ENCODE measurements at places on chromosomes 4 and X.

DNA sequence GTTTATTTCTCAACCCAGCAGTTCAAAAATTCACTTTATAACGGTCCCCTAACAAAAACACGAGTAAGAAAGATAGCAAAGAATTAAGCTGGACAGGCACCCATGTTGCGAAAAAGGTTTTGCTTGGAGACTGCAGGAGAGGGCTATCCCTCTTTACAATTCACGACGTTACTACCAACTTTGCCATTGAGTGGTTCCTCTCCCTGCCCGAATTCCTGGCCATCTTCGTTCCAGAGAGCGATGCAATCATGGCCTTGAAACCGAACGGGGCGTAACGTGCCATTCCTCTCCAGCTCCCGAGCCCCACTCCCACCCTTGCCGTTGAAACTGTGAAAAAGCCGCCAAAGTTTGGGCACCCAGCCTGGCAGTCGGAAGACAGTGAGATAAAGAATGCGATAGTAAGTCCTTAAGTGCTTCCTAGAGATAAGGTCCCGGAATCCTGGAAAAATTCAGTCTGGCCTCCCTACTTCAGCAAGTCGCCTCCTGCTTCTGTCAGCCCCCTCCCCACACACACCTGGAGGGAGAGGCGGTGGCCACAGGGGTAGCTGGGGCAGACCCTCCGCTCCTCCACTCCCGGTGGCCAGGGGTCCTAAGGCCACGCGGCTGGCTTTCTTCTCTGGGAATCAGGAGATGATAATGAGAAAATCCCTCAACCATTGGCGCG, 65.2 kb downstream of the FBXO8 start:
- DNase-seq, result no peak

GRCh38 chr4:45442466-45442865, 681.4 kb downstream of the GABRG1 start:
- peak; percentile 24 for DNase-seq

- DNase-seq, result peak; percentile 89
Observed at GRCh38 chr4:105473324-105474098, at the start of gene PPA2. Gene PPA2, minus strand, starts transcription at chr4:105474062. Its CDS starts 12 bp downstream, at chr4:105474050.

DNA sequence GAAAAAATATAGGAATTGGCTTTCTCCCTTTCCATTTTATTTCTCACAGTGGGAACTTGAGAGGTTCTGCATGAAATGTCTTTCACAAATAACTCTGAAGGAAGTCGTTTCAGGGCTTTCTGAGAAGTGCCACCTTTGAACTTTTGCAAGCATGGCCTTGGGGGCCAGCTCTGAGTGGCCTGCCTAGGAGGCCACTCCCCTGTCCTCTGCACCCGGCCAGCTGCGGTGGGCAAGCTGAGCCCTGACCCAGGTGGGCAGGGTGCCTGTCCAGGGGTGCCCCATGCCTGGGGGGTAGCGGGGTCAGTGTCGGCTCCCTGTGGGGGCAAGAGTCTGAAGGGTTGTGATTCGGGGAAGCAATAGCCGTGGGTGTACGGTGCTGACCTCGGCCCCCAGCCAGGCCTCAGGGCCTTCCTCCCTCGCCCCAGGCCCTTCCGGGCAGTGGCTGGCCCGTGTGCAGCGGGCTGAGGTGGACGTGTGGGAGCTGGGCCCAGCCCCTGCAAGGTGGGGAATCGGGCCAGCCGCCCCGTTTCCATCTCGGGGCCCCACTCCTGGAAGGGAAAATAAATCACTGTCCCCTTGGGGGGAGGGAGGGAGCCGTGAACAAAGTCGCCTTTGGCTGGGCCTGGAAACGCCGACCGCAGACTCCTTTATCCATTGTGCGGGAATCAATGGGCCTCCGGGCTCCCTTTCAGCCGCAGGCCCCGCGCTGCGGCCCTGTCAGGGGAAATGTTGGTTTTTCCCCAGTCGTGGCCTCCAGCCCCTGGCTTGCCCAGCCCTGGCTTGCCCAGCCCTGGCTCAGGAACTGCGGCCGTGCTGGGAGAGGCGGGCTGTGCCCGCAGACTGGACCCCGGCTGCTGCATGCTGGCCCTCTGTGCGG, 3.1 kb downstream of the FGFRL1 start:
- no peak for DNase-seq

- DNase-seq, result peak; percentile 28
Observed at GRCh38 chrX:70171624-70172023, 5.7 kb upstream of the DGAT2L6 start.

- no peak for DNase-seq
Observed at GRCh38 chr4:72557021-72557420, 12.0 kb downstream of the ADAMTS3 start.

DNA sequence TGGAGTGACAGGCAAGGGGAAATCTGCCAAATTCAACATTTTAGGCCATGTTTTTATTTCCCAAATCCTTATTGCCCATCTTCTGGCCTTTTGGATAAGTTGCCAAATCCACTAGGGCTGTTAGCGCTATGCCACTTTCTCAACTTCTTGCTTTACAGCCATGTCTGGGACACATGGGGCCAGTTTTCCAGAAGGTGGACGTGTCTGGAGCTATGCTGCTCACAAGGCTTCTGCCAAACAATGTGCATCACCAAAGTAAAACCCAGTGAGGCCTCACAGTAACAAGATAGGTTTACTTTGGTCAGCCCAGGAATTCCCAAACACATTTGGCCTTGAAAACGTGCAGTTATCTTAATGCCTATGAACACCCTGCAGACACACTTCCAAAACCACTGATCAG, 142.9 kb downstream of the MID1 start:
- no peak for DNase-seq

DNA sequence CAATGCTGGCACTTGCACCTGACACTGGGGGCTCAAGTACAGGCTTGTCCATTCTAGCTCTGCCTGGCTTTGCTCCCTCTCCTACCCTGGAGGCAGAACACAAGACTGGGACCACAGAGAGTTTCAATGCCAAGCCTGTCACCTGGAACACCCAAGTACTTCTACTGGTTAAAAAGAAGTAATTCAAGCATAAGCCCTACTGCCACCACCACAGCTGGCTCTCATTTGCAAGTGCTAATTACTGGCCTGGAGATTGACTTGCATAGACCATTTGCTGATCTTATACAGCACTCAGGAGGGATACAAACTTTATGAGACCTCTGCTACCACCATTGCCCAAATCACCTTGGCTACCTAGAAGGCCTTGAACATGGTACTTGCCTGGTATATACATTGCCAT, 1550.9 kb downstream of the C4orf33 start:
- DNase-seq, result no peak

DNA sequence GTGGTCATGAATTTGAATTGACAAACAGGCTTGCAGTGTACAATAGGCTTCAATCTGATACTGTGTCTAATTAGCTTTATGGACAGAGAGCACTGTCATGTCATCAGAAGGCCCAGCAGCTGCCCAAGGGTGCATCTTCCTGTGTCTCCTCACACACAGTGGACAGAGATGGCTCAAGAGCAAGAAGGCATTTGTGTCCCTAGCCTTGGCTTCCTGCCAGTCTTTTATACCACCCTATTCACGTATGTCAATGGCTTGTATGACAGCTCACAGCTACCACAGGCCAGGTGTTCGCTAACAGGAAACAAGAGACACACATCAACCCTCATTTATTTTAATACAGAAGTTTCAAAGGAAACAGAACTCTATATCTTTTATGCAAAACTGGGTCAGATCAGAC, 874.0 kb upstream of the AGA start:
- no peak for DNase-seq

DNA sequence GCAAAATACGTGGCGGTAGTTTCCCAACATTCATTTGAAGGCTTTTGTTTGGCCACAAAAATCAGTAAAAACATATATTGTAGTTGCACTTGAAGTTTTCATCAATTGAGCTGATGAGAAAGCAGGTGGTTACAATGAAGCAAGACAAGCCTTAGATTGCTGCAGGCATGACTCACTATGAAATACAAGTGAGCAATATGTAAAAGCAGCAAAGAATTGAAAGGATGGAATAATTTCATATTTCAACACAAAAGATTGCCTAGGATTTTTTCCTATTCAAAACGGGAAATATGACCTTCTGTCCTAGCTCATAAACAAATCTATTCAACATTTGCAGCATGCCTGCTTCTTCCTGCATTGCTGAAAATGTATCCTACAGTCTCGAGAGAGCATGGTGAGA, 190.9 kb upstream of the BANK1 start:
- peak; percentile 67 for DNase-seq

- no peak for DNase-seq
Observed at GRCh38 chr4:129109965-129110824, 14.2 kb downstream of the C4orf33 start.

GRCh38 chrX:75181721-75182120, 25.6 kb upstream of the ABCB7 start:
- peak; percentile 10 for DNase-seq

DNA sequence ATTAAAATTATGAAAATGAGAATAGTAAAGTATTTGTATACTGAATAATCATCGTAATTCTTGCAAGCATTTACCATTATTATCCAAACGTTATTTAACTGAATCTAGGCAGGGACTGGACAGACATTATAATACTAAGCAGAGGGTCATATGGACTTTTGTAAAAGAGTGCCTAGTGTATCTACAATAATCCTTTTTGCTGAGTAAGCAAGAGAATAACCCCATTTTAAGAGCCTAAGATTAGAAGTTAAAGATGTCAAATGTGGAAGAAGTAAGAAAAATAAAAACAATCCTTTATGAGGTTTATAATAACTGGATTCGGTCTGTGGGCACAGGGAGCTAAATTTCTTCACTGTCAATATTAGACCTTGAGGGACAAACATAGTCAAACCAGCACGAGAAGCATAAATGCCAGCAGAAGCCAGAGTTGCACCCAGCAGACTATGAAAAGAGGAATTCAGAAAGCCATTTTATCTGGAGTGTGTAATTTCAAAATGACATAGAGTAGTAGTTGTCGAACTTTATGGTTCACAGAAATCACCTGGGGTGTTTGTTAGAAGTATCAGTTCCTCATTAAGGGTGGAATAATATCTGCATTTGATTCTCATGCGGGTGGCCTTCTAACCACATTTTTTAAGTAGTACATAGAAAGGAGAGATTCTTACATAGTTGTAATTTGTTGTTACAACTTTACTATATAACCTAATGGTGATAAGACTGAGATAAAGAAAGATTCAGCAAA, 39.7 kb upstream of the DCLK2 start:
- no peak for DNase-seq

GRCh38 chr4:1315836-1316536, 26.3 kb downstream of the MAEA start:
- DNase-seq, result no peak

- DNase-seq, result no peak
Observed at GRCh38 chr4:38223782-38224236, 263.6 kb downstream of the PTTG2 start.

DNA sequence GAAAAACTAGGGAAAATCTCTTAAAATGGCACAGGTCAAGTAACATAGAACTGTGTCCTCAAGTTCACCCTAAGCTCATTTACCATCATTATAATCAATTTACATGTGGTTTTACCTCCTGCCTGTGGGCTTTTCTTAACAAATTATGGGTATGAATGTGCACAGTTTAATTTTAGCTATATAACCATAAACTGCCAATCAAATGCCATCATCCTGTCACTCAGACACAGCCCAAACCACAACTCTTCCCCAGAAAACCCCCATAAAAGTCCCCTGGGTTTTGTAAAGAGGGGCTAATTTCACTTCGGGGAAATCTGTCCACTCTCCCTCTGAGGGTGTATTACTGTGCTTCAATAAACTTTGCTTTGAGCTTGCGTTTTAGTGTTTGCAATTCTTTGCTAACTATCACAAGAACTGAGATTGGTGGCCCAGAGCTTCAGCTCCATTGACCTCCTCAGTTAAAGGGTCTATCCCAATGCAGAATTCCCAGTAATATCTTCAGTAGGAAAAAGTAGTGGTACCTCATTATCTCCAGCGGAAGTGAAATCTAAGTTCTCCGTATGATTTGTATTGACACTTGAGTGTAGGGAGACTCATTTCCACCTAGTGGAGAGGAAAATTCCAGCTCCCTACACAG, 394.6 kb downstream of the SPOCK3 start:
- DNase-seq, result no peak

GRCh38 chrX:77493677-77494553, 46.7 kb downstream of the FGF16 start:
- peak; percentile 47 for DNase-seq

DNA sequence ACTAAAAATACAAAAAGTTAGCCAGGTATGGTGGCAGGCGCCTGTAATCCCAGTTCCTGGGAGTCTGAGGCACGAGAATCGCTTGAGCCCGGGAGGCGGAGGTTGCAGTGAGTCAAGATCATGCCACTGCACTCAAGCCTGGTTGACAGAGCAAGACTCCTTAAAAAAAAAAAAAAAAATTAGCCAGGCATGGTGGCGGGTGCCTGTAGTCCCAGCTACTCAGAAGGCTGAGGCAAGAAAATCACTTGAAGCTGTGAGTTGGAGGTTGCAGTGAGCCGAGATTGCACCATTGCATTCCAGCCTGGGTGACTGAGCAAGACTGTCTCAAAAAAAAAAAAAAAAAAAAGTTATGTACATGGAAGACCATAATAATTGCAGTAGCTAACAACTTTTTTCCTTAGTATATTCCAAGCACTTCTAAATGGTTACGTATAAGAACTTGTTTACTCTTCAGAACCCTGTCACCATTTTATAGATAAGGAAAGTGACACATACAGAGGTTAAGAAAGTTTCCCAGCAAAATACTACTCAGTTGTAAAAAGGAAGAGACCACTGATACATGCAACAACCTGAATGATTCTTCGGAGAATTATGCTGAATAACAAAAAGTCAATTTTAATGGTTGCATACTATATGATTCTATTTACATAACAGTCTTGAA, 24.5 kb downstream of the RUFY3 start:
- peak; percentile 77 for DNase-seq

DNA sequence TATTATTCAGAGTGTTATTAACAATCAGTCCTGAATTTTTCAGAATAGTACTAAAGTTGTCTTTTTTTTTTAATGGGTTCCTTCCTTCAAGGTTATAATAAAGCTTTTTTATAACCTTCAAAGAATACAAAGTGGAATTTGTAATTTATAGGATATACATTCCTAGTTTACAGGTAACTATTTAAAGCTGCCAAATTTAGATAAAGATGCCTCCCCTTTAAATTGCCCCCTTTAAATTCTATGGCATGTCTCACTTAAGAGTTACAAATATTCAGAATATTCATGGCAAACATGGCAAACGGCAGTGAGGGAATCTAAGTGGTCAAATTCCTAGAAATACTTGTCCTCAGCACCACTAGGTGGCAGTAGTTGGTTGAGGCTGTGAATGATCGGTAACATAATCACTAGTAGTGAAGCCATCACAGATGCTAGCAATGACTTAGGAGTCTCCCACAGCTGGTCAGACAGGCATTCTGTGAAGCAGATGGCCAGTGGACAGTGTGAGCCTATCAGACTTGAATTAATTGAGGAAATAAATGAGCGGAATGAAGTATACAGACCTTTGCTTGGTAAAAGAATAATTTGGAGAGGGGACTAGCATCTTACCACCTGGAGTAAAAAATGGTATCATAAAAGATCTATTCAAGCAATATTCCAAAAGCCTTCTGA, 86.4 kb downstream of the CBR4 start:
- DNase-seq, result peak; percentile 86

DNA sequence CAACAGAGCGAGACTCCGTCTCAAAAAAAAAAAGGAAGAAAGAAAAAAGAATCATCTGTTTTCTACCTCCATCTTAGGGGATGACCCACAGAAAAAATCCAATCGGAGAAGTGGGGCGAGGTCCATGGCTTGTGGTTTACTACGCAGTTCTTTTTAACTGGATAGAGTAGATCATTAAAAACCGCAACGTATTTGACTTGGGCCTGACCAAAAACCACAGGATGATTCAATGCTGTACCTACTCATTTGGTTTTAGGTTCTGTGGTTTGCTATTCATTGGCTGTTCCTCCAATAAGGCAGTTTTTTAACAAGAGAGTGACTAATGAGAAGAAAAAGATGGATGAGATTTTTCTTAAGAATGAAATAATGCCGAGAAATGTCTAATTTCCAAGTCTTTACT, 83.7 kb downstream of the FREM3 start:
- DNase-seq, result peak; percentile 87

- DNase-seq, result peak; percentile 69
Observed at GRCh38 chr4:54439831-54440243, 210.7 kb downstream of the PDGFRA start.
